ENCODE measurements at places on chromosomes 12 and 14. TPM values are rescaled to one million over a fixed set of nuclear protein-coding genes. Genes with fewer than 3 reads are reported as not detected.

The ADAMTS20 gene
- 0.24 TPM for total RNA-seq

The RPGRIP1 gene
- total RNA-seq, result under 0.01 TPM

The GRIP1 gene
- not detected for total RNA-seq

The CARMIL3 gene
- total RNA-seq, result 0.64 TPM

The CIDEB gene
- total RNA-seq, result 0.16 TPM

The SCAF11 gene
- total RNA-seq, result 105 TPM

The TDRD9 gene
- not detected for total RNA-seq

The AQP2 gene
- not detected for total RNA-seq

The CDH24 gene
- 12.5 TPM for total RNA-seq

The PYGL gene
- total RNA-seq, result 32.3 TPM

Measured in epithelial cell of alveolus of lung (primary cell).